ENCODE measurements at places on chromosomes 7 and 10.

GRCh38 chr10:61634746-61635145 is 28.0 kb upstream of the CABCOCO1 start:
- no peak for DNase-seq

DNA sequence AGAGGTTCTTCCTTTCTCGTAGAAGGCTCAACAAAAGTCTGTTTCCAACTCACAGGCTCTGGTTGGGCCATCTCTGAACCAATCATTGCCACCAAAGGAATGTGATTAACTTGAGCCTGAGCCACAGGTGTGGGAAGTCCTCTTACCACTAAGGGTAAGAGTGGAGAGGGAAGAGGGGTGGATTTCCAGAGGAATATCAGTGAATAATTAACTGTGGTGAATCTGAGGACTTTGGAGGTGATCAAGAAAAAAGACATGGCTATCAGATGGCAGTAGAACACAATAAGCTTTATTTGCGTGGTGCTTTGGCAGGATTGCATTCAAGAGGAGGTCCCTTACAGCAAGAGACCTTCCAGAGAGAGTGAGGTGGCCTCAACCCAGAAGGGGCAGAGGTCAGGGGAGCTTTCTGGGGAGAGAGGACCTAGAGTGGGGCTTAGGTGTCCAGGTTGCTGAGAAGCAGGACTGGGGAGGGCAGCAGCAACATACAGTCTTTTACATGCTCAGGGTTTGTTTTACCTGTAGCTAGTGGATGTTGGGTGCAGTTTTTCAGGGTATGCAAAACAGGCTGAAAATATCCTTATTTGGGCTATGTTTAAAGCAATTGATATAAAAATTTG is 61.4 kb downstream of the BBS9 start:
- DNase-seq: no peak

DNA sequence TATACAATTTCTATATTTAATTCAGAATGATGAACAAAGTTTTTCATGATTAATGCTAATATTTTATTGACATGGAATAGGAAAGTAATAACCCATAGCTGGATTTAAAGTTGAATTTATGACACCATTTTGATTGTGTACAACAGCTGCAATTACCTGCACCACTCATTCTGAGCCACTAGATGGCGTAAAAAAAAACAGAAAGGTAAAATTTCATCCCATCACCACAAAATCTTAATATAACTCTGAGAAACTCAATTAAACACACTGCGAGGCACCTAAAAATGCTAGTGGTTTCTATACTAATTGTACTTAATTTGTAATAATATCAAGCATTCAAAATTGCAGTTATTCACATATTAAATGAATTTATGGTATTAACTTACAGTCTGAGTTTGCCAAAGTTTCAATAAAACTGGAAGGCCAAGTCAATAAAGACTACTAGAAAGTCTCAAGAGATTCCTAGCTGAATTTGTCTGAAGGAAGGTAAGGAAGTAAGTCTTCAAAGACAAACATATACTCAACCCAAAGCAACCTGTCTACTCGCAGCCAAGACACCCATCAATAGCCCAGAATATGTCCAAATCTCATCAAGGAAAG is 182.5 kb downstream of the SKAP2 start:
- no peak for DNase-seq

DNA sequence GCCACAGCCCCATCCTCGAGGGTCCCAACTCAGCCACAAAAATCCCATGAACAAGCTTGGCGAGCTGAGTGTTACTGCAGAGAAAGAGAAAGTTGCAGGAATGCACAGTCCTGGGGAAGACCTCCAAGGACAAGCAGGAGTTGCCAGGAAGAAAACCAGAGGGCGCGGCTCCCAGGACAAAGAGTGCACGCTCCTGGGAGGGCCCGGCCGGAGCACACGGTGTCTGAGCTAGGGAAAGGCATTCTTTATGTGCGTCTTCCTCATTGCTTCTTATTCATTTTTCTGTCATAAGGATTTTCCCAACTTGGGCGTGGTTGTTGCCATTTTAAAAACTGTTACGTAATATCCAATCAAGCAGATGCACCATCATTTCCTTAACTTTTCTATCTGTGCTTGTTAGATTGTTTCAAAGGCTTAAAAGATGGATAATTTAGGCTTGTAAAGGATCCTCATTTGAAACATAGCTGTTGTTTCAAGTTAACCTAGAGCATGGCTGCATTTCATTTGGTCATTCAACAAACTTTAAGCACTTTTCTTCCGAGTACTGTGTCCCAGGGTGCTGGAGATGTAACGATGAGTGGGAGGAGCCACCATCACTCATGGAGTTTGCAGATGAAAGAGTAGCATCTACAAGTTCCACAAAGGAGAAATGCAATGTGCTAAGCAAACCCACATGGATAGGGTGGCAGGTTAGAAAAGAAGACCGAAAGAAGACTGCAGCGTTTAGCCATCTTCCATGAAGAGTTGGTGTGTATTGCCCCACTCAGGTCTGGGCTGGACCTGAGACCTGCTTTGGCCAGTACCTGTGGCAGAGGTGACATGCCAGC is 5.6 kb upstream of the CNPY1 start:
- no peak for DNase-seq

- DNase-seq: no peak
Observed at GRCh38 chr7:158694650-158695049, 10.0 kb downstream of the NCAPG2 start.

GRCh38 chr7:2525658-2526630 is 6.4 kb downstream of the LFNG start:
- DNase-seq: no peak

GRCh38 chr10:50929670-50930069 is 44.2 kb upstream of the A1CF start:
- DNase-seq: no peak

DNA sequence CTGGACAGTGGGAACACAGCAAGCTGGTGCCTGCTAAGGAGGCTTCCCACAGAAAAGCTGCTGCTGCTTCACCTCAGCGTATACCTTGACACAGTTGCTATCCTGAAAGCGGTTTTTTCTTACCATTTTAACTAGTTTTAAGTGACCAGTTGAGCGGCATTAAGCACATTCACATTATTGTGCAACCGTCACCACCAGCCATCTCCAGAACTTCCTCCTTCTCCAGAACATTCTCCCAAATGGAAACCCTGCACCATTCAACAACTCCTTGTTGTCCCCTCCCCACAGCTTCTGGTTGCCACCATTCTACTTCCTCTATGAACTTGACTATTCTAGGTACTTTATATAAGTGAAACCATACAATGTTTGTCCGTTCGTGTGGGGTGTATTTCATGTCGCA is 169.9 kb downstream of the SNX10 start:
- DNase-seq: no peak
